ENCODE measurements at places on chromosomes 4 and X.

DNA sequence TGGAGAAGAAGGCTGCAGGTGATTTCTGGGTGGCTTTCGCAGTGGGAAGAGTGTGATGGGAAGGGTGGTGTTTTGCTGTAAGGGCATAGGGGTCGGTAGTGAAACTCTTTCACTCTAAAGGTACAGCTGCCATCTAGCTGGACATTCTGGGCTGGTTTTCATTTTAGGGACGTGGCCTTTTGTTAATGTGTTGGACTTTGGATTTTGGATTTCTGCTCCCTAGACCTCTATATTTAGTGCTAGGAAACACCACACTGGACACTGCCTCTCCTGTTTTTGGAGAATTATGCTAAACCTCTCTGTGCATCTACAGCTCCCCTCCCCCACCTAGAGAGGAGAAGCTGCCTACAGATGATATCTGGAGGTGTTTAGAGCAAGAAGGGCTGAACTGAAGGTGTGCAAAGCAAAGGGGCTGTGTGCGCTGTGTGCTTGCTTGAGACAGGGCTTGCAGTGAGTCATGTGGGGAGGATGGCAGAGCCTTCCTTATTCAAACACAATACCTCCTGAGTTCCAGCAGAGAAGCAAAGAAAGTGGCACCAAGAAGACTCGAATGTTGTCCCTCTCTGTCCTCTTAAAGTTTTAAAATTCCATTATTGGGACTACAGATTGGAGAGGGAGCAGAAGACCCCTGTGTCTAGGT lies 47.9 kb downstream of the STARD8 start:
- no peak for DNase-seq

DNA sequence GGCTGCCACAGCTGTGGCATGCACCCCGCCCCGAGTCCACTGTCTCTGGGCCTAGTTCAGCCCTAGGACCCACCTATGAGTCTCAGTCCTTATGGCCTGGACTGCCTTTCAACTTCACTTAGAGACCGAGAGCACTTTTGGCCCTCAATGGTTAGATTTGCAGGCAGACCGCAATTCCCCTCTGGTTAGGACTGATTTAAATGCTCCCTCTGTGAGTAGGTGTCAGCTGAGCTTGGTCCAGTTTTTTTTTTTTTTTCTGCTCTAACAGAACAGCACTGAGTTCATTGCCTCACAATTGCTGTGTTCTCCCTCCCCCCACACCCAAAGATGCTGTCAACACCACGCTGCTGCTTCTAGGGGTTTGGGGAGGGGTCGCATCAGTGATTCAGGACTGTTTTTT lies 143.2 kb downstream of the BMP15 start:
- DNase-seq, result no peak

GRCh38 chrX:141903400-141904155 lies at the start of gene MAGEC1:
Gene MAGEC1 (plus strand): TSS chrX:141903894. CDS start chrX:141905073, 1,179 bp downstream.
- DNase-seq, result no peak

- DNase-seq, result peak; percentile 57
Observed at GRCh38 chrX:139823806-139824205, 109.0 kb downstream of the ATP11C start.

DNA sequence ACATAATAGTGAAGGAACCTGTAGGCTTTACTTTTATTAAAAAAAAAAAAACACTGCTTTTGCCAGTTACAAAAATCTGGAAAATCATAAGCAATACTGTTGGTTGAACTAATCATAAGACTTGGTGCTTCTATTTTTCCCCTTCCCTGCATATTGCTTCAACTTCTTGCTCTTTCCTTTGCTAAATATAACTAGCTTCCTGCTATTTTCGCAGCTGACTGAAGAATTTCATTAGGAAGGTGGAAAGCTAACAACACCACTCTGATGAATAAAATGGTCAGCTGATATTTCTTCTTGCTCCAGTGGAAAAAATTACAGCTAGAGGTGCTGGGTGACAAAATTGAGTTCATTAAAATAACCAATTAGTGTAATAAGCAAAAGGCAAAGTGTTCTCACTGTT lies 39.3 kb downstream of the MEPE start:
- no peak for DNase-seq

GRCh38 chr4:28373191-28373590 lies 1512.5 kb downstream of the STIM2 start:
- DNase-seq, result no peak

DNA sequence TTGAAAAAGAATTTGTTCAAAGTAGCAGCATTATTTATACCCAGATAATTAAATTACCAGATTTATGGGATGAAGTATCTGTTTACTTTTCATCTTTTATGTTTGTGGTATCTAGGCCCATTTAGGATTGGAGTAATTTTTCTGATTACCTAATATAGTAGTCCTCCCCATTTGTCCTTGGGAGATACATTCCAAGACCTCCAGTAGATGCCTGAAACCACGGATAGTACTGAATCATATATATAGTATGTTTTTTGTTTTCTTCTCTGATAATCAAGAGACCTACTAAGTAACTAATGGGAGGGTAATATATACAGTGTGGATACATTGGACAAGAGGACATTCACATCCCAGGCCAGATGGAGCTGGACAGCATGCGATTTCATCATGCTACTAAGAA lies 30.7 kb upstream of the PTPN13 start:
- peak; percentile 65 for DNase-seq

DNA sequence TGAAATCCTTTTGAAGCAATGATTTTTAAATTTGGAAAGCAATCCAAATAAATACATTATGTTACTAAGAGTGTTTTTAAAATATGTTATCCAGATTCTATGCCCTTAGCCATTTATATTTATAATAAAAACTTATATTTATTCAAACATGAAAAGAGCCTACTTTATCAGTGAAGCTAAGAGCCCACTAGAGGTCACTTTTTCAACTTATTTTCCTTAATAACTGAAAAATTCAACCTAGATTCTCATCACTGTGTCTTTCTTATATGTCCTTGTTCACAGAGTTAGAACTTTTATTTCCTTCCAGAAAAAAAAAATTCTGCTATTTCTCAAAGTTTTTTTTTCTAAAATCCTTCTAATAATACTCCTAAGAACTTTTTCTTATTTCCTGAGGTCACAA lies 23.9 kb downstream of the PRDM8 start:
- DNase-seq, result peak; percentile 57

DNA sequence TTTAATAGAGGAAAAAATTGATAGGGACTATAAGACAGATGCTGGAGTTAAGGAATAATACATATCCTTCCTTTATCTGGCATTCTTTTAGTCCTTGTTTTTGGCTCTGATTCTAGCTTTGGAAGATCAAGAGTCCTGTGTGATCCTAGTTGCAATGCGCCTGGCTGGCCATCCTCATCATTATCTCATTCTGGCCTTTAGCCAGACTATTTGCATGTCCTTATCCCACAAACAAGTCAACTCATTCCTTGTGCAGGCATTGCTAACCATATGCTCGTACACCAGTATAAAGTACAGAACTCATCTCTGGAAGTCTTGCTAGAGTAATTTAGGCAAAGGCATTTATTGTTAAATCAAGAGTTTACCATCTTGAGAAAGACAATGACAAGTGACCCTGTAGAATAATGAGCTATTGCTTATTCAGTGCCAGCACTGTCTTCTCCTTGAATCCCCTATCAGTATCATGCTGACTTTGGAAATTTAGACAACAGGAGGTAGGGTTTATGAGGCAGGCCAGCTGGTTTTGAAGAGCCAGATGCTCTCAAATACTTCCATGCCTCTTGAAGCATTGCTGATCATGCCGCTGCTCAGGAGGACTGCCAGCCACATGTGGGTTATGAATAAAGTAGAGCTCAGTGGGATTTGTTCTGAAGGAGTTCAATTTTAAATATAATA lies 1730.3 kb upstream of the TENM3 start:
- no peak for DNase-seq

DNA sequence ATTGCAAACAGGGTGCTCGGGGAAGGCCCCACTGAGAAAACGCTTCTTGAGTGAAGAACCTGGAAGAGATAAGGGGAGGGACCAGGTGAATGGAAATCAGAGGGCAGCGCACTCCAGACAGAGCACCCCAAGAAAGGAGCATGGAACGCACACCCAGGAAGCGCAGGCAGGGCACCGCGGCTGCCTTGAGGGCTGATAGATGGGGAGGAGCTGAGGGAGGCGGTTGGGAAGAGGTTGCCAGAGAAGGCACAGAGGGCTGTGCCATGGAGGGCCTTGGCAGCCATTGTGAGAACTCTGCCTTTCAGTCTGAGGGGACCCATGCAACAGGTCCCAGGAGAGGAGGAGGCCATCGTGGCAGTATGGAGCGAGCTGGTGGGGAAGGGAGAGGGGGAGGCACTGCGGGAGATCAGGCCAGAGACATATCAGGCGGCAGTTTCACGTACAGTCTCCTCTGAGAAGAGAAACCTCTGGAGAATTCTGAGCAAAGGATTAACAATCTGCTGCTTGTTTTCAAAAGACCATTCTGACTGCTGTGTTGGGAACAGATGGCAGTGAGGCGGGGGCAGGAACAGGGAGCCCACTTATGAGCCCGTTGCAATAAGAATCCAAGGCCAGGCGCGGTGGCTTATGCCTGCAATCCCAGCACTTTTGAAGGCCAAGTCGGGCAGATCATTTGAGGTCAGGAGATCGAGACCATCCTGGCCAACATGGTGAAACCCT lies 83.7 kb downstream of the PCYT1B start:
- no peak for DNase-seq

- DNase-seq, result no peak
Observed at GRCh38 chr4:163195247-163195765, 28.6 kb upstream of the NAF1 start.

- DNase-seq, result peak; percentile 12
Observed at GRCh38 chr4:170868170-170868569, 778.4 kb upstream of the AADAT start.

DNA sequence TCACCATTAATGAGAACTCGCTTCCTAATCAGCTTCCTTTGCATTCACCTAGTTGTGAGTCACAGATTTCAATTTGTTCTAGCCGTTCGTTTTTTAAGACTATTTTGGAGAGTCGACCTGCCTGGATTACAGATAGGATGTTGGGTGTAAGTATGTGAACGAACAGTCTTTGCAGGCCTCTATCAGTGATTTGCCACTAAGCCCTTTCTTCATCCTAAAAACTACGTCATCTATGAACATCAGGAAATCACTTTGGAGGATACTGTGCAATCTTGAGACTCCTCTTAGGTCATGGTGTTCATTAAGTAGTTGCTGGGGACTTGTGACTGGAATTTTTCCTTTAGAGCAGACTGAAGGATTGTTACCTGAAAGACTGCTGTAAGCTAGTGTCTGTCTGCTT lies 1.1 kb downstream of the POLA1 start:
- DNase-seq, result no peak

DNA sequence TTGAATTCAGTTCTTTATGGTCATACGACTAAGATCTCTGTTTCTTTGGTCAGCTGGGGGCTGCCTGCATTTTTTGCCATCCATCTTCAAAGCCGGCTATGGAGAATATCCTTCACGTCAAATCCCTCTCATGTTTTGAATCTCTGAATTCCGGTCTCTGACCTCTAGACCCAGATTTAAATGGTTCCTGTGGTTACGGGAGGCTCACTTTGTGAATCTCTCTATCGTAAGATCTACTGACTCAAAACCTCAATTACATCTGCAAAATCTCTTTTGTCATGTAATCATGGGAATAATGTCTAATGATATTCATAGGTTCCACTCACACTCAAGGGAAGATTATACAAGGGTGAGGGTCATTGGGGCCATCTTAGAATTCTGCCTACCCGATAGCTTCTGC lies 5.7 kb upstream of the MPC1L start:
- DNase-seq, result no peak

GRCh38 chr4:64399313-64400109 lies 9.7 kb downstream of the TECRL start:
- DNase-seq, result no peak

DNA sequence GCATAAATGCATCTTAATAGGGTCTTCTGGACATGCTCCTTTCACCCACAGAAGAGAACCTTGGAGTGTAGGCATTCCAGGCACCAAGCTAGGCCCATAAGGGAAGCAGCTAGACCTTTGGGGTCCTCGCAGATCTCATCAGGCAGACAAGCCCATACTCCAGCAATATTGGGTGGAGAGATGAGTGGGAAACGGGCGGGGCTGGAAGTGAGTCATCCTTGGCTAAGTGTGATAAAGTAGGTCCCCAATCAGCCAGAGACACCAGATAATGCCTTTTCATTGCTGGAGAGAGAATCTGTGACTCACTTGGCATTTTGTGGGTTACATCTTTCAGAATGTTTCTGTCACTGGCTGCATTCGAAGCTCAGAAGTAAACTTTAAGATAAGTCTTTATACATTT lies 133.3 kb upstream of the MBNL3 start:
- peak; percentile 66 for DNase-seq

DNA sequence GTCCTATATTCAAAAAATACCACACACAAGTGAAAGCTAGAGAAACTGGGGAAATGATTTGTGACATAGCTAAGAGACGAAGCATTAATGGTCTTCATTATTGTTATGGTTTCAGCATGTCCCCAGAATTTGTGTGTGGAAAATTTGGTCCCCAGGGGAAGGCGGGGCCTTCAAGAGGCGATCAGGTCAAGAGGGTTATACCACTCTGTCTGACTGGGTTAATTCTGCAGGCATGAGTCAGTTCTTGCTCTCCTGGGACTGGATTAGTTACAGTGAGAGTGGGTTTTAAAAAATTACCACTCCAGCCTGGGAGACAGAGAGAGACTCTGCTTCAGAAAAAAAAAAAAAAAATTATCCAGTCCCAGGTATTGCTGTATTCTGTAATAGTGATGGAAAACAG lies 2.1 kb upstream of the MTNR1A start:
- DNase-seq, result peak; percentile 88

DNA sequence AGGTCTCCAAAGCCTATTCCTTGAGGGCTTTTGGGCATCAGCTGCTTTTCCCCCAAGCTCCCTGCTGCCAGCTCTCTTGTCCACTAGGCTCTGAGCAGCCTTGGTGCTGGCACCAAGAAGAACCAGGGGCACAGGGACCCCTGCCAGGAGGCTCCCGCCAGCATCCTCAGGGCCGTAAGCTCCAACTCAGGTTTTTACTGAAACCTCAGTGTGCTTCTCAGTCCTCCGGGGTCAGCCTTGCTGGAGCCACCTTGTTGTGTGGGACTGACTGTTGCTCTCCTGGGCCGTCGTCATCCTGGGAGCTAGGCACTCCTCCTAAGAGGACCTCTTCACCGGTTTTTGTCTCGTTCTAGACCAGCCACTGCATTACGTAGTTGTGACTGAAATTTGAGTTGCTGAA lies 38.9 kb downstream of the NOP14 start:
- no peak for DNase-seq

GRCh38 chrX:69948276-69948797 lies 101.4 kb downstream of the AWAT2 start:
- no peak for DNase-seq

DNA sequence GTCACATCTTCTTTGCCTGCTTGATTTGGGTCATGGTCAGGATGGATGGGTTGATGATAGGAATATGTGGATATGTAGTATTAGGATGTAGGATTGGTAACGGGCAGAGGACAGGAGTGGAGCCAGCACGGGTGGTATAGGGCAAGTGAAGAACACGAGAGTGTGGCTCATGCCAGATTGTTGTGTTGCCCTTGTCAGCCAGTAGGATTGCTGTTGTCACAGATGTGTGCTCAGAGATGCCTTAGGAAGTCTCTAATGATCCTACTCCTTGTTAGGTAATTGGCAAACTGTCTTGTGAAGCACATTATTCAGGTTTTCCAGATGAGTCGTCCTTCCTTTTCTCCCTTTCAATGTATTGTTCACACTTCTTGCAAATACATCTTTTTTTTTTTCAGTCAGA lies 5.5 kb downstream of the ATP10D start:
- DNase-seq, result peak; percentile 24

All from fibroblast of skin of back (primary cell).